ENCODE measurements at places on chromosomes 5 and 9. TPM values are rescaled to one million over a fixed set of nuclear protein-coding genes. Genes with fewer than 3 reads are reported as not detected.

Gene PWWP2A
- total RNA-seq: 82.4 TPM

Gene AQP7
- 0.17 TPM for total RNA-seq

Gene ARSI
- 100 TPM for total RNA-seq

Gene F2R
- total RNA-seq: 221 TPM

Gene HAVCR2
- total RNA-seq: not detected

Gene CENPK
- total RNA-seq: 36.4 TPM

Gene CCL27
- not detected for total RNA-seq

Gene AIF1L
- 26.9 TPM for total RNA-seq

Gene IRX2
- not detected for total RNA-seq

Gene RANBP17
- 5.5 TPM for total RNA-seq

Gene TLR4
- not detected for total RNA-seq

Gene NHP2
- total RNA-seq: 280 TPM

Gene OSMR
- not detected for total RNA-seq

Gene ANKRD34B
- not detected for total RNA-seq

Gene FBXL7
- not detected for total RNA-seq

Gene BTNL8
- not detected for total RNA-seq

Gene TLE1
- 13.6 TPM for total RNA-seq

Gene PPP1R26
- 13.7 TPM for total RNA-seq

Gene ANKRD55
- not detected for total RNA-seq

Gene CYSRT1
- total RNA-seq: 10.7 TPM

Gene IL7R
- total RNA-seq: not detected

Gene PCDHB3
- total RNA-seq: 2.4 TPM

Gene PCDHB11
- total RNA-seq: 1.4 TPM

Gene GPR150
- total RNA-seq: not detected

Gene SCGB3A1
- not detected for total RNA-seq

Gene PKD2L2
- total RNA-seq: not detected

Gene OCLN
- total RNA-seq: 7.8 TPM

Gene OGN
- total RNA-seq: not detected

Gene PDCD1LG2
- not detected for total RNA-seq

Gene GABBR2
- not detected for total RNA-seq

Gene SLC6A3
- not detected for total RNA-seq

Gene TRIM36
- total RNA-seq: not detected

Gene FAM221B
- total RNA-seq: not detected

Gene WDR31
- total RNA-seq: 1.9 TPM

All from G401 (cell line).